ENCODE measurements at places on chromosomes 5 and 9. TPM values are rescaled to one million over a fixed set of nuclear protein-coding genes. Genes with fewer than 3 reads are reported as not detected.

ADGRV1 gene
- 1.4 TPM for total RNA-seq

SLC4A9 gene
- not detected for total RNA-seq

- H3K27ac ChIP-seq: no peak overlapping the region
- H3K36me3 ChIP-seq: no peaks in the 10 kb centered on the region
- H3K27me3 ChIP-seq: no peaks in the 10 kb centered on the region
Observed at GRCh38 chr9:116219686-116220085, 66.1 kb downstream of the PAPPA start.

DNA sequence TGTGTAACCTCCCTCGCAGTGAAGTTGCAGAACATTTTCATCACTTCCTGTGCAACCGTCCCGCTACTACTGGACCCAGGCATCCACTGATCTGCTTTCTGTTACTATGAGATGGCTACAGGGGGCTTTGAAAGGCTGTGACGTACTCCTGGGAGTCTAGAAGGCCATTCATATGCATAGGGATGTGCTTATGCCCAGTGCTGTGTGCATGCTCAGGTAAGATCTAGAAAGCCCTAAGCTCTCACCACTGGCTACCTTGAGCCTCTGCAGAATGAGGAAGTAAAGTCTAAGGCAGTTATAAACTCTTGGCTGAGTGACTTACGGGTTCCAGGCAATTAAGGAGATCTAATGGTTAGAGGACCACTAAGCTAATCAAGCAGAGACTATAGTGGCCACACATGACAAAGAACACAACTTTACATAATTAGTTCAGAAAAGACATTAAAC is 11.8 kb downstream of the HNRNPAB start:
- H3K27me3 ChIP-seq: no peaks in the 10 kb centered on the region
- H3K36me3 ChIP-seq: peaks cover 75% of the 10 kb centered on the region

- no peak overlapping the region for H3K27ac ChIP-seq
- no peaks in the 10 kb centered on the region for H3K4me1 ChIP-seq
- no peaks in the 10 kb centered on the region for H3K27me3 ChIP-seq
- DNase-seq: no peak
- no peak overlapping the region for H3K4me3 ChIP-seq
- H3K36me3 ChIP-seq: no peaks in the 10 kb centered on the region
Observed at GRCh38 chr5:40080191-40080590, 599.5 kb upstream of the PTGER4 start.

DNA sequence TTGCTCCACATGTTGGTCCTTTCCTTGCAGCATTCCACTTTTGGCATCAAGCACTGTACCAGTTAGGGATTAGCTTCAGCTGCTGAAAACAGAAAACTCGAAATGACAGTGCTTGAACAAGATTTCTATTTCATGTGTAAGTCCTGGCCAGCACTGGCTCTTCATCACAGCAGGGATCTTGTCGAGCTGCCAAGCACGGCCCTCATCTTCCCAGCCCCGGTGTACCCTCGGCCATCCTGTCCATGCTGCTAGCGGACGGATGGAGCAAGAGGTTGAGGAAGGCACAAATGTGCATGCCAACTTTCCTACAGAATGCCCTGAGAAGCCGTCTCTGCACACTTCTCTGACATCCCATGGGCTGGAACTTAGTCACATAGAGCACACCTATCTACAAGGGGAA is 130.6 kb downstream of the TENT4A start:
- H3K4me3 ChIP-seq: no peak overlapping the region
- no peak overlapping the region for H3K27ac ChIP-seq
- H3K36me3 ChIP-seq: no peaks in the 10 kb centered on the region
- H3K27me3 ChIP-seq: no peaks in the 10 kb centered on the region
- H3K4me1 ChIP-seq: no peaks in the 10 kb centered on the region

DNA sequence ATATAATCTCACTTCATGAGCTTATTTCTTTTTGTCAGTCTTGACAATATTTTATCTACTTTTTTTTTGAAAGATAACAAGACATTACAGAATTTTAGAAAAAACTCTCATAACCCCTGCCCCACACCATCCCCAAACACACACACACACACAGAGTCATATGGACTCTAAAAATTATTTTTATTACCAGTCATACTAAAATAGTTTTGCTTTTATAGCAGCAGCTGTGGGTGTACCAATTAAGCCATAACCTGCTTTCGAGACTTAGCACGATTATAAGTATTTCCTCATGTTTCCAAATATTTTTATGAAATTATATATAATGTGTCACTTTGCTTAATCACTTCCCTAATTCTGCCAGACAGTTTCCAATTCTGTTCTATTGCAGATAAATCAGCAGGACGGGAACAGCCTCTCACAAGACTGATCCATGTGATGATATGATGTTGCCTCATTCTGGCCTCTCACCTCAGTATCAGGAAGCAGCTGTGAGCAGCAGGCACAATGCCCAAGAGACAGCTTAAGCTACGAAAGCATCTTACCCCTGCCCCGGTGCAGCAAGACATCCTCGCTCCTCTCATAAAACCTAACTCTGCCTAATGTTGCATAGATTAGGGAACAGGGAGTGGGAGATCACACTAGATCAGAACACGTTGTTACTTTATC is 7.0 kb downstream of the PDCL start:
- no peaks in the 10 kb centered on the region for H3K27me3 ChIP-seq
- no peak overlapping the region for H3K4me3 ChIP-seq
- DNase-seq: peak; percentile 58
- peaks cover 24% of the 10 kb centered on the region for H3K4me1 ChIP-seq
- H3K36me3 ChIP-seq: peaks cover 19% of the 10 kb centered on the region

DNA sequence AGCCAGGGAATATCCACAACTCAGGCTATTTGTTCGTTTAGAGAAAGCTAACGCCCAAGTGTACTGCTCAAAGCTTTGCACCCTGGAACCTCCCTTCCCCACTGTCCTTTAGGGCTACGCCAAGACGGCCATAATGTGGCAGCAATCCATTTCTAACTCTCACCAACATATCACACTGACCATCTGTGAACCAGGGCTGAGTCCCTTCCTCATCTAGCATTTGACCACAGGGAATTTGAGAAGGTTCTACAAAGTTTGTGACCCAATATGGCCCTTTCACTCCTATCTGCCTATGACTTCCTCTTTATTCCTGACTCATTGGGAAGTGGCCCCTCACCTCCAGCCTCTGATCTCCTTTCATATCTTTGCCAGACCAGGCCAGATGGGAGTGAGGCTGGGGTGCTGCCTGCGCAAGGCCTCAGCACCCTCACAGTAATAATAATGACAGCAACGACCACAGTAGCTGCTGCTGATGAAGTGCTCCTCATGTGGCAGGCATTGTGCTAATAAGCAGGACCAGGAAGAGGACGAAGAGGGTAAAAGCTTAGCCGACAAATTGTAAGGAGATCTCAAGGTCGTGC is 9.3 kb upstream of the ARAP3 start:
- no peak overlapping the region for H3K4me3 ChIP-seq
- H3K36me3 ChIP-seq: no peaks in the 10 kb centered on the region
- H3K27me3 ChIP-seq: no peaks in the 10 kb centered on the region
- no peak overlapping the region for H3K27ac ChIP-seq
- peaks cover 20% of the 10 kb centered on the region for H3K4me1 ChIP-seq

Measured in right atrium auricular region (tissue), 2 donors.